Frontal cortex (tissue), 4 donors: ENCODE measurements at places on chromosomes 13 and 19.

DNA sequence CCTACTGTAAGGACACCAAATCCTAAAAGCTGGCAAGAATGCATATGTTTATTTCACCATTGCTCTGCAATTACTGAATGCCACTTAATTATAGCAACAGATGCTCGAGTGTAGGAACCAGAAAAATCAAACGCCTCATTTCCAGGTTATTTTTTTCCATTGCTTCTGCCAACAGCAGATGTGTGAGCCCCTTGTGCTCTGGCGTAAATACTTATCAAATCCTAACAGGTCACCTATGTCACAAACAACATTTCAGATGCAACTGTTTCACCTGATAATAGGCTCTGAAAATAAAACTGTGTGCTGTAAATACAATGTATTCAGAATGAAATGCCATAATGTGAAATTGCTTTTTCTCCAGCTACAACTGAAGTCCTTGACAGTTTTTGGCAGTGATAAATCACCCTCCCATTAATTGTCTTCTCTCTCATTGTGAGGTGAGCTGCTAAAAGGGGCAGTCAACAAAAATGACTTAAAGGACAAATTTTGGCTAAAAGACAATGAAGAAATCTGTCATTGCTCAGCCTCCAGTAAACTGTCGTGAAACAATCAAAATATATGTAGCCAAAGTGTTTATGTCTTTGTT, 344.0 kb downstream of the DACH1 start:
- DNase-seq, result no peak

DNA sequence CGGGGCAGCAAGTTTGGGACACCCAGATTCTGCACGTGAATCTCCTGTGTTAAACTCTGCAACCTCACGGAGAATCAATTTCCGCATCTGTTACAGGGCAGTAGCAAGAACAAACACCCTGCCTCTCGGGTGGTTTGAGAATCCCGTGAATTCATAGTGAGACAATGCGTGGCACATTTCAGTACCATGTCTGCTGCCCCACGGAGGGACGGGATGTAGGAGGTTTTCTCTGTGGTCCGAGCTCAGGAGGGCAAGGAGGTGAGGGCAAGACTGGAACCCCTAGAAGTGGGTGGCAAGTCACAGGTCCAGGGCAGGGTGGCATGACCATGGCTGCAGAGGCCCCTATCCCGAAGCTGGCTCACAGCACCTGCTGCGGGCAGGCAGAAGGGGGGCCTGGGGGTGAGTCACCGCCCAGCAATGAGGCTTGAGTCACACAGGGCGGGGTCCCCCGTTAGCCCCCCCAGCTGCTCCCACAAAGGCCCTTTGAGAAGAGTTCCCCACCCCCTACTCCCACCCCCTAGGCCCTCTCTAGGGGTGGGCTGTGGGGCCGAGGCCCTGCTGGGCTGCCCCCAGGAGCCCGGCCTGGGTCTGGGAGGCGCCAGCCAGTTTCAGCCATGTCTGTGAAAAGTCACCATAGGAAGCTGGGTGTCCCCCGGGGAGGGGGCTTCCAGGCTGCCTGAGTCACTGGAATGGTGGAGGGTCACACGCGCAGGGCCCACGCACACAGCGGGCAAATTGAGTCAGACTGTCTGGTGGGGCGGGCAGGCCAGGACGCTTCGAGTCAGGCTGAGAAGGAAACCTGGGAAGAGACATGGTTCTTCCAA, 25.8 kb upstream of the NANOS3 start:
- DNase-seq, result peak; percentile 82

- DNase-seq, result peak; percentile 34
These were observed 21.4 kb upstream of the ZNF181 start for GRCh38 chr19:34712395-34713261.

DNA sequence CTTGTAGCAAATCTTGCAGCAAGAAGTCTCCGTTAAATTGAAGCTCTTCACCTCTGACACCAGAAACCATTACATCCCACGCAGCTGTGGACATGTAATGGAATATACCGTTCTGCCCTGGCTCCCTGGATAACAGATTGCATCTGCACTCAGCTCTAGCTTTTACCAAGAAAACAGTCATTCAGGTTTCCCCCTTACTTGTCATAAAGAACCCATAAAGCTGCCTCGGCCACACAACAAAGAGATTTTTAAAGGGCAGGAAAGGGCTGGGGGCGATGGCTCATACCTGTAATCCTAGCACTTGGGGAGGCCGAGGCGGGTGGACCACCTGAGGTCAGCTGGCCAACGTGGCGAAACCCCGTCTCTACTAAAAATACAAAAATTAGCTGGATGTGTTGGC, 127.6 kb upstream of the RFC3 start:
- no peak for DNase-seq

DNA sequence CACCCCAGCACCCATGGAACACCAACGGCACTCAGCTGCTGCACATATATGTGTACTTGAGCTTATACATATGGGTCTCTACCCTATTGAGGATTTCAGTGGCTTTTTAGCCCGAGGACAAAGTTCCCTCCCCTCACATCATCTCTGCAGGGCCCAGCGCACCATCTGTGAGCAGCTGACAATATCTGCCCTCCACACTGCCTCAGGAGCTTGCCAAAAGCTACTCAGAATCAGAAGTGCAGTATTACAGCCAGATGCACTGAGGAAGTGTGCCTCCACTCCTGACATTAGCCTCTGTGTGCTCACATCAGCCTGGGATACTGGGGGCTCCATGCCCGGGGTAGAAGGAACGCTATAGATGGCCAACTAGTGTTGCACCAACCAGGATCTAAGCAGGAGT, 903.9 kb downstream of the UQCRFS1 start:
- DNase-seq, result no peak

GRCh38 chr19:18304208-18304457, 18.7 kb downstream of the LSM4 start:
- peak; percentile 59 for DNase-seq

DNA sequence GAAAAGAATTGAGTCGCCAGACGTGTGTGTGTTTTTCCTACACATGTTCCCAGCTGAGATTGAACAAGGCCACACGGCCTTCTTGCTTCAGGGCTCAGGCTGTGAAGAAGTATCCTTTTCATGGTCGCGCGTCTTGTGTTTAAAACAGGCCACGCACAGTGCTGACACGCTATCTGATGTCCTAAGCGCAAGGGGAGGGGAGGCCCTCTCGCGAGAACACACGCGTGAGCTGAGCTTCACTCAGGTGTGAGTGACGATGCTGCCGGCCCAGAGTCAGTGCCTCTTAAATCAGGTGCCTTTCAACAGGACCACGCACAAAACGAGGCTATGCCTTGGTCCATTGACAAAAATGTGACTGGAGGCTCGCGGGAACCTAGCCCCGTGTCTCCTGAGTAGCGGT, 103.7 kb downstream of the TEX29 start:
- no peak for DNase-seq

DNA sequence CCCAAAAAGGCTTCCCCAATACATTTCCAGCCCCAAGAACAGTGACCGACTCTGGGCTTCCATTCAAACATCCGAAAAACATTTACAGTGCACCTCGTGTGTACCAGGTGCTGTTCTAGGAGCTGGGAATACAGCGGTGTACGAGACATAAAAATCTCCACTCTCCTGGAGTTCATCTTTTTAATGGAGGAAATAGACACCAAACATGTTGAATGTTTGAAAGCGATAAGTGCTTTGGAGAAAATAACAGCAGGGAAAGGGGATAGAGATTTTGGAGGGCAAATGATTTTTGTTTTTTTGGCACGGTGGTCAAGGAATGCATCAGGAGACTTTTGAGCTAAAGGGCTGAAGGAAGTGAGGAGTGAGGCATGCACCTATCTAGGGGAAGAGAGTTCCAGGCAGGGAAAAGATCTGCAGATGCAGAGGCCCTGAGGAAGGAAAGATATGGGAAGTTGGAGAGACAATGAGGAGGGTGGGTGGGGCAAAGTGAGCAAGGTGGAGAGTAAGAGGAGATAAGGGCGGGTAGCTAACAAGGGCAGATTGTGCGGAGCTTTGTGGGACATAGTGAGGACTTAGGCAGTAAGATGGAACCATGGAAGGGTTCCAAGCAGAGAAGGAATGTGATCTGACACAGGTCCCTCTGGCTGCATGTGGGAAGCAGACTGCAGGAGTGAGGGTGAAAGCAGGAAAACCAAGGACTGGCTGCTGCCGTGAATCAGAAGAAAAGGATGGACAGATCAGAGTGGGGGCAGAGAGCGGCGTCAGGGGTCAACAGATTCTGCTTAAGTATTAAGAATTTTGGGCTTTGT, 703 bp upstream of the FBL start:
- DNase-seq, result no peak

DNA sequence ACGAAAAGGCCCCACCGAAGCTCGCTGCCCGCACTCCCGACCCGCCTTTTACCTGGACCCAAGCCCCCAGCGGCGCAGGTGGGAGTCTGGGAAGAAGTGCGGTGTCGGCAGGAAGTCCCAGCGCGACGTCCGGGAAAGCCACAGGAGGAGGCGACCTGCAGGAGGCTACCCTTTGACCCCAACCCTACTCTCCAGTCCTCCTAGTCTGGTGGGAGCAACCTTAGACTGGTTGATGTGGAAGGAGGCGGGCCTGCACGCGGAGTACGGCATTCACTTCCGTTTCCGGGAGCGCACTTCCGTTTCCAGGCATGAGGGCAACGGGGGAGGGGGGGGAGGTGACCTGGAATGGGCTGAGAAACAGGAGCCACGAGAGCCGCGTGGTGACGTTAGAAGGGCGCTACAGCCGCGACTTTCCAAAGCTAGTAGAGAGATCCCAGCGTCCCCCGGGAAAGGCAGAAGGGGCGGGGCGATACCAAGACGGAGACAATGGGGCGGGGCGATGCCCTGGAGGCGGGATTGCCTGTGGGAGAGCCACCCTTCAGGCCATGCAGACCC, 28.5 kb downstream of the ZNF266 start:
- peak; percentile 49 for DNase-seq

DNA sequence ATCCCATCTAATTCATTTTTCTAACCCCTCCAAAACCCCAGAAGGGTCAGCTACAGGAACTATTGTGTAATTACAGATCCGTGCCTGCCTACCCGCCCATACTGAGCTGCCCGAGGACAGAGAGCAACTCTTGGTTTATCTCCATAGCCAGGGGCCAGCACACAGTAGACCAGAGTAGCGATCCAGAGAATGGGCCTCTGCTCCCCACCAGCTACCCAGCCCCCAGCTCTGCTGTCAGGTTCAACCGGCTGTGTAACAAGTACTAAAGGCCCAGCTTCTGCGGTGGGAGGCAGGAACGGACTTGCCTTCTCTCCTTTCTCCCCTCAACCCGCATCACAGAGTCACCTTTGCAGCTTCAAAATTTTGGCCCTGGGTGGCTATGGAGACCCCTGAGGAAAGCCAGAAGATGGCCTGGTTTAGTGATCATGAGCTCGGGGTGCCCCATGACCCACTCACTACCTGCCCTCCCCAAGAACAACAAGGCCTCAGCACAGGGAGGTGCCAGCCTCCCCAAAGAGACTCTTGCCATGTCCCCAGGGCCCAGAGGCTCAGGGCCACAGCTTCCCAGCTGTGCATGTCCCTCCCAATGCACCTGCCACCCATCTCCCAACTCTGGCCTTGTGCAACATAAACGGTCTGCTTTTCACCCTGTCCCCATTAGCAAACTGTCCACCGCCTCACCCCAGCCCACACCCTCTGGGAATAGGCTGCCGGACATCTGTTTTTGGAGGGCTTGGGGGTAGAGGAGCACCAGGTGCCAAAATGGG, 5.7 kb downstream of the CALM3 start:
- no peak for DNase-seq

GRCh38 chr19:55354698-55355212, at the start of gene COX6B2:
Gene COX6B2, minus strand, starts transcription at chr19:55354719. Its CDS starts 198 bp downstream, at chr19:55354521.
- no peak for DNase-seq

DNA sequence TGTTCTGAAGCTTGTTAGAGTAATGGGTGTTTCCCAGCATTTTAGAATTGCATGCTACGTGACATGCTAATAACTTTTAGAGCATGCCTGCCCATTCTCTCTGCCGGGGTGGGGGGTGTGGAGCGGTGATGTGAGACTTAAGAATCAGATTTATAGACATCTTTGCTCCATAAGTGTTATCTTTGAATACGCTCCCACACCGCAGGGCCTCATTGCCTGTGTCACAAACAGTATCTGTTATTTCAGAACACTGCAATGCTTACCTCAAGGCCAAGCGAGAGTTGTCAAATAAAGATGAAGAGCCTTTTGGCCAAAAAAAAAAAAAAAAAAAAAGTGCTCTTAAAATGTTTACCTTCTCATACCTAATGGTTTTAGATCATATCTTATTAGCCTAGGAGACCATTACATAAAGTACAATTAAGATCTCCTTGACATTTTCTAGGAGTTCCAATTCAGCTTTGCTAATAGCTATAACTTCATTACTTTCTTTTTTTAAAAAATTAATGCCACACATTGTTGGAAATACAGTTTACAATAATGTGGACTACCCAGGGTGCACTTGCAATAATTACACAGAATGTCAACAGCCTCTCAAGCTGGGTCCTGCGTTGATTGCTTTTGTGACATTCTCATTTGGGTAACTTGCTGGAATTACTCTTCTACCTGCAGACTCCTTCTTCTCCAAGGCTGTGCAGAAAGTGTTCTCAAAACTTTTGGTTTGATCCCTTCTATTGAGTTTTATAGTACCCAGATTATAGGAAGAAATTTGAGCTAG, 525.3 kb downstream of the KLF12 start:
- DNase-seq, result no peak

DNA sequence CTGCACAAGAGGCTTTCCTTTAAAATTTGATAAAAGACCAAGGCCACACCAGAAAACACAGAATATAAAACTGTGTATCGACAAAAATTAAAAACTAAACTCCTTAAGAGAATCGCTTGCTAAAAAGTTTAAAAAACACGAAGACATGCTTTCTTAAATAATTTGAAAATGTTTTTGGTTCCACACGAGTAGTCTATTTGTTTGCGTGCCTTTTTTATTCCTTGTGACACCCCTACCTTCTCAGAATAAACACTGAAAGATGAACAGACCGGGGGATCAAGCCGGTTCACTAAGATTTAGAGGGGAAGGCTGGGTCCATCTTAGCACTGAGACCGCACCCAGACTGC, 256.4 kb upstream of the STARD13 start:
- no peak for DNase-seq

- no peak for DNase-seq
These were observed 2.1 kb downstream of the KCNK6 start for GRCh38 chr19:38321646-38322196.

- no peak for DNase-seq
These were observed 99.5 kb downstream of the ZNF675 start for GRCh38 chr19:23587546-23587945.

DNA sequence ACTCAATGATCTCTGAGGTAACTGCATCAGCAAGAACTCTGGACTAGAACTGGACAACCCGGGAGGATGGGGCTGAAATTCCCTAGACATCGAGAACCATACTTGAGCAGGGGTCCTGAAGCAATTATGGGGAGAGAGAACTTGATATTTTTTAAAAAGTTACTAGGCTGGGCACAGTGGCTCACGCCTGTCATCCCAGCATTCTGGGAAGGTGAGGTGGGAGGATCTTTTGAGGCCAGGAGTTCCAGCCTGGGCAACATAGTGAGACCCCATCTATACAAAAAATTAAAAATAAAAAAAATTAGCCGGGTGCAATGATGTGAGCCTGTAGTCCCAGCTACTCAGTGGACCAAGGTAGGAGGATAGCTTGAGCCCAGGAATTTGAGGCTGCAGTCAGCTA, 2.3 kb upstream of the DNAJB1 start:
- DNase-seq, result no peak
